NAMALWA (cell line): ENCODE measurements at places on chromosomes 7 and 10.

GRCh38 chr7:27793780-27794179, 53.8 kb downstream of the TAX1BP1 start:
- no peak for DNase-seq

- peak; percentile 28 for DNase-seq
Measured at GRCh38 chr10:100534726-100535125, 1.0 kb upstream of the HIF1AN start.

DNA sequence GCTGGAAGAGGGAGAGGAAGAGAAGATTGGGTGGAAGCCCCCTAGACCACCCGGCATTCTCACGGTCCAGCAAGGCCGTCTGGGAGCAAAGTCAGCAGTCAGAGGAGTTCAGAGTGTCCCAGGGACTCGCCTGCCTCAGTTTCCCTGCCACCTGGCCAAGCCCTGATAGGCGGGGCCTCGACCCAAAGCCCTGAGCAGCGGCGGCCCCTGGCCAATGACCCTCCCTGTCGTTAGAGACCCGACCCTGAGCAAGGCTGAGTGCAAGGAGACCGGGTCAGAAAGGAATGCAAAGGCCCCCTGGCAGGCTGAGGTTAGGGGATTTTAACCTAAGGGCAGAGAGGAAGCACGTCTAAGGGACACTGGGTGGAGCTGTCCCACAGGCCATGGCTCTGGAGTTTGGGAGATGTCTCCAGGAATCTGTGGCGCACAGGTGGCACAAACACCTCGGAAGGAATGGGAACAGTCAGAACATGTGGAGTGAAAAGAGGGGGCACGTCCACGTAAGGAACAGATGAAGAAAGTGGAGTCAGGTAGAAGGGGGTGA, 196.8 kb upstream of the PDE1C start:
- DNase-seq: no peak

DNA sequence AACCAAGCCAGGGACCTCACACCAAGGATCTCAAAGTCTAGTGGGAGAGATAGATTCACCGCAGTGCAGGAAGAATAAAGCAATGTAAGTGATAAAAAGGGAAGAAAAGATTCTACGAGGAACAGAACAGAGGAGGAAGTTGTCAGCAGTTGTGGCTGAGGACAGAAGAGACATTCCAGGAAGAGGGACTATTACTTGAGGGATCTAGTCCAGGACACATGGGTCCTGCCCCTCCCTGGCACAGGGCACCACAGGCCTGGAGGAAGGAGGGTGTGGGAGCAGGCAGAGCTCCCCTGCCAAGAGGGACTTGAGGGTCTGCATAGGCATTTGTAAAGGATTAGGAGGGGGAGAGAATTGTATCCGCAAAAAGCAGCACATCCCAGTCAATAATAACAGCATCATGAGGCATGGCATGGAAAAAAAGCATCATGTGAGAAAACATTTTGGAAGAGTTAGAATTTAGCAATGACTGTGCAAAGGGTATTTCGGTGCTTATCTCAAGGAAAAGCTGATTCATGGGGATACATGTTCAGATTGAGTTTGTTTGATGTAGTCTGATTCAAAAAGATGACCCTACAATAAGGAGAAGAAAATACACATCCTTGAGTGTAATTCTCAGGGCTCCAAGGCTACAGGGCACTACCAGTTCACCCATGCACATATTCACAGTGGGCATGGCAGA, 12.7 kb downstream of the C10orf71 start:
- no peak for DNase-seq

- DNase-seq: peak; percentile 88
Measured at GRCh38 chr10:68301790-68302502, 29.9 kb upstream of the HNRNPH3 start.

DNA sequence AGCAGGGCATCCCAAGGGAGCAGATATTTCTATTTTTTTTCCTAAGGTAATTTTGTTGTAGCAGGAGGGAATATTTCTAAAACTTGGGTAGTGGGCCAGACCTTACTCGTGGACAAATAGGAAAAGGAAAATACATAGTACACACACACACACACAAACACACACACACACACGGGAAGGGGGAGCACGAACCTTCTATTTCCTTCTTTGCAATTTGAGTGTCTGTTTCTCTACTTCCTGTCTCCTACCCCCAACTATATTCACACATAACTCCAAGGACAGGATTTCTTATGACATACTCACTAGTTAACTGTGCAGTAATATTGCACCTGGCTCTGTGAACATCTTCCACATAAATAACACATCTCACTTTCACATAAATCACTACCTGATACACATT, 4.4 kb downstream of the LDB1 start:
- peak; percentile 46 for DNase-seq

GRCh38 chr10:79102498-79102874, 33.7 kb downstream of the ZMIZ1 start:
- DNase-seq: no peak

- no peak for DNase-seq
Measured at GRCh38 chr7:127901895-127902703, 129.1 kb downstream of the LRRC4 start.

GRCh38 chr10:88270061-88270808, 312.9 kb downstream of the RNLS start:
- no peak for DNase-seq

DNA sequence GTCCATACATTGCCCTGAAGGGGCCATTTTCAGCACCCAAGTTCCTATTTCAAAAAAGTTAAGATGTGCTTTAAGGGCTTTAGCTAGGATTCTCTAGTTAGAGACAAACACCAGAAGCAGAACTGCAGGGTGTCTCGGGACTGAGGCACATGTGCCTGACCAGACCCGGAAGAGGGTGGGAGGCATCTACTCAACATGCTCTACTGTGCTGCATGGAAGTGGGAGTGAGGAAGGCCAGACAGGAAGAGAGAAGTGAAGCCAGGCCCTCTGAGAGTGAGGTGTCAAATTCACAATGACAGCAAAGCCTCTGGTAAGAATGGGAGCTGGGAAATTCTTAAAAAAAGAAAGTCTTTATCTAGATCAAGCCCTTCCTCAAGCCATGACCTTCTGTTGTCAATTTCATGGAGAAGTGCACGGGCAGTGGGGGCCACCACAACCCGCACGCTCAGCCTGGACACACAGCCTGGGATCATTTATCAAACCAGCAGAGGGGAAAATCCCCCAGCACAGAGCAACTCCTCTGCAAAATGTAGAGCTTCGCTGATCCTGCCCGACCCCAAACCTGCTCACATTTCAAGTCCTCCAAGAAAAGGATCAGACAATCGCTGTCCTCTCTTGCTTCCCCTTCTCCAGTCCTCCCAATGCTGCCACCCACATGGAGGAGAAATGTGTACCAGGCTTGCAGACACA, 38.7 kb downstream of the PLXNA4 start:
- DNase-seq: no peak

DNA sequence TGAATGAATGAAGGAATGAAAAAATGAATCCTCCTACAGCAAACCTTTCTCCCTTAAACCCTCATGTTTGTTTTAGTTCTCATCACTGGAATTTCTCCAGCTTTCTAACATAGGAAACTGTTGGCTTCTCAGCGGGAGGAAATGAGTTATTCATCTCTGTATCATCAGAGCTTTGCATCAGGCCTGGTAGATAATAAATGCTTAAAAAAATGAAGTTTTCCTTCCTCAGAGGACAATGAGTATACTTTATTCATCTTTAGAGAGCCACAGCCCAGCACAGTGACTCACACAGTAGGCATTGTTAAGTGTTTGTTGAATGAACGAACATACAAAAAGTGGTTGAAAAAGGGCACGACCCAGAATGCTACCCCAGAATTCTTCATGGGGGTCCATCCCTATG, 62.6 kb downstream of the COL13A1 start:
- no peak for DNase-seq

GRCh38 chr10:110040767-110041478, 33.1 kb downstream of the ADD3 start:
- no peak for DNase-seq

DNA sequence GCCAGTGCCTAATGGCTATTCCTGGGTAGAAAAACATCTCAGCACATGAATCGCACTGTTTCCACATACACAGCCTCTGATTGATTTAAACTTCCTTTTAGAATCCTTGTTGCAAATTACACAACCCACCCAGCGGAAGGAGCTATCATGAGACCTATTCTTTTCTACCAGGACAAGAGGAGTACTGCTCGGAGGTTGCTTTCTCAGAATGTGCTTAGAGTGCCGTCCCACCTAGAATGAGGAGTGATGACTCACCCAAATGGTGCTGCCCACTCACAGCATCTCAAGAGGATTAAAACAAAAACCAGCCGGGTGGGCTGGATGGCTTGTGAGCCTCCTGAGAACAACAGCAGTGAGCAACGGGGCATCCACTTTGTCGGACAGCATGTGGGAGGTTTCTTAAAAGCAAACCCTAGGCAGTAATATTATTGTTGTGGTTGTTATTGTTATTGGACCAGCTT, 128.9 kb downstream of the DGKI start:
- no peak for DNase-seq

DNA sequence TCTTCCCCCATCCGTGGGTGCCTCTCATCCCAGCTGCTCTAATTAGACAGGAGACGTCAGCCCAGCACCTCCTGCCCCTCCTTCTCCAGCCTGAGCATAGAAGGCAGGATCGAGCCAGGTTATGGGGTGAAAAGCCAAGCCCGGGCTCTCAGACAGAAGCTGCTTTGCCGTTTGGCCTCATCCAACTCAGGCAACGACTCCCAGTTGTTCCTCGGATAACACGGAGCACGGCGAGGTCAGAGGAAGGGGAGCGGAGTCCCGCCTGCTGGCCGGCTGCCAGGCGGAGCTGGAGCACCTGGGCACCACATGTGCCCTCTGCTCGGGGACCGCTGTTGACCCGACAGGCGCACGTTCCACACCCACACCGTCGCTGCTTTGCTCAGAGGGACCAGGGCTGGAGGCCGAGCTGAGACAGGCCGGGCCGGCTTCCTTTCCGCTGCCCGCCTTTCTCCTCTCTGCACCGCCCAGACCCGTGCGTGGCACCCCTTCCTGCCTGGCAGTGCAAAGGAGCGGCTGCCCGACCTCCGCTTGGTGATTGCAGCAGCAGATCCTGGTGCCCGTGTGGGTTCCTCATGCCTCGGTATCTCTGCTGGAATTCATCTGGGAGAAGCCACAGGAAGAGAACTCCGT, 21.6 kb upstream of the UNCX start:
- DNase-seq: no peak

DNA sequence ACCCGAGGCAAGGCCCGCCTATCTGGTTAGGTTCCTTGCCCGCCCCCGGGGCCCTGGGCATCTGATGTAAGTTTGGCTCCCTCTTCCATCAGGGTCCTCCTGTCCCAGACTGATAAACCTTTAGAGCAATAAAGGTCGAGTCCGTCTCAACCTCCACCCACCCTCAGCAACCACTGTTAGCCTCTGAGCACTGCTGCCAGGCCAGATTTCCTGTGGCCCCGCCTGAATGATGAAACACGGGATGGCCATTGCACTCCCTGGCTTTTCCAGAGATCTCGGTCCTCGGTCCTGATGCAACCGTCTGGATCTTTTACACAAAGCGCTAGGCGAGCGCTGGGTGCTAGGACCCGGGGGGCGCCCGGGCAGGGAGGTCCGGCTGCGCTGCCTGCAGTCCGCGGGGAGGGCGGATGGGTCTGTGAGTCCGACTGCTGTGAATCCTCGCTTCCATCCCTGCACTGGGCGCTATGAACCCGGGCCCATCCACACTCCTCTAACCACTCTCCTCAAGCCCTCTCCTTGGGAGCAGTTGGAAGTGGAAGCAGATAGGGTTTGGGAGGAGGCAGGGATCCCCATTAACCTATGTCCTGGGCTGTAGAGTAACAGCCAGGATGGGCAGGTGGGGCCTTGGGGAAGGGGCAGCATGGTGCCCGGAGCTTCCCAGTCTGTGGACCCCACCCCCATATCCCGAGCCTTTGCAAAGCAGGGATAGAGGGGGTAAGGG, 875 bp upstream of the DDIT4 start:
- peak; percentile 59 for DNase-seq

- no peak for DNase-seq
Measured at GRCh38 chr10:73971636-73972354, 26.1 kb upstream of the VCL start.

DNA sequence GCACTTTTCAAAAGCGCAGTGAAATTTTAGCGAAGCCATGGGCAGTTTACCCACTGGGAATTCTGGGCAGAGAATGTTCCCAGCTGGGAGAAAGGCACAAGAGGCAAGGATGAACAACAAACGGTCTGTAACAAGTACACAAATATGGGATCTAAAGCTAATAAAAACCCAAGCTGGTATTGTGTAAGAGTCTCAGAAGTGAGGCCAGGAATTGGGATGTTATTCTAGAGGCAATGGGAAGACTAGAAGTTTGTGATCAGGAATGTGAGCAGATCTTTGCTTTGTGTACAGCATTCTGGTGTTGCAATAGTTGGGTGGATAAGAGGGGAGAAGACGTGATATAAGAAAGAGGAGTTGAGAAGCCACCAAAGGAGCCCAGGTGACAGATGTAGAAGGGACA, 15.0 kb downstream of the FZD9 start:
- DNase-seq: no peak

DNA sequence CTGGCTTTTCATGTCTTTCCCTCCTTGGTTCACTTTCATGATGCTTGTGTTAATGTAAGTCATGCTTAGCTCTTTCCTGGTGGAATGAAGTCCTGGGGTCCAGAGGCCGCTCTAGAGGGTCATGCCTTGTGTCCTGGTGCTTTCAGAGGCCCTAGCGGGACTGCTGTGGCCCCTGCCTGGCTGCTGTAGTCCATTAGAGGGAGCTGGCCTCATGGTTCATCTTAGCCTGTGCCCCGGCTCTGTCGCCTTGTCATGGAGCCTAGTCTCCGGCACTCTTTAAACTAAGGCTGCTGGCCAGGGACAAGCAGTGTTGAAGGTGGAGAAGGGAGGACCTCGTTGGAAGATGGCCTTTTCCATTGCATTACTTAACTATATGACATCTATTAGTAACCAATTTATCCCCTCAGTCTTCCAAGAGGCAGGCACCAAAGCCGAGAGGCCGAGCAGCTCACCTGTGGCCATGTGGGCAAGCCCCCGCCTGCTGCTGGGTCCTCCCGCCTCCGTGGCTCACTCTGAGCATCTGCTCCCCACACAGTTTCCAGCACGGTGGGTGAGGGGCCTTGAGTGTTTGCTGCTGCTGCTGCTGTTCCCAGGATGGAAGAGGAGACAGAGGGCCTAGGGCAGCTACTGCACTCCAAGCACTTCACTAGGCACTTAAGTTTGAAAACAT, 5.0 kb upstream of the NDUFB2 start:
- DNase-seq: no peak

DNA sequence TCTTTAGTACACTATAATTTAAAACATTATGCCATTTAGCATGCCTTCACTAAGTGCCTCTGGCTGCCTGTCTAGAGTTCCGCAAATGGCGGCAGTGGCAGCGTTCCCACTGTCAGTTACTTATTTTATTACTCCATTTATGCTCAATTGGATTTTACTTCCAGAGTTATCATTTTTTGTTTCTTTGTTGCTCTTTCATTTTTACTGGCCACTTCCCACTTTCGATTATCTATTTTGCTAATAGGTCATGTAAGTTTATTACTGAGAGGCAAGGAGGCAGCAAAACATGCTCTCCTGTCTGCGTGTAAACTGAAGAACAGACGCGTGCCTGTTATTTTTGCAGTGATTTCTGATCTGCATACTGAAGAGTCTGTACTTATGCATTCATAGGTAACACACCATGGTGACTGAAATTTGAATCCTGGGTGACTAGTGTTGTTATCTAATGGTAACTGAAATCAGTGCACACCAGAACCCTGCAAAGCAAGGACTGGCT, 23.1 kb downstream of the KDM7A start:
- DNase-seq: no peak

- no peak for DNase-seq
Measured at GRCh38 chr10:131944976-131945695, 36.6 kb downstream of the BNIP3 start.
